Activated CD8-positive, alpha-beta memory T cell treated with anti-CD3 and anti-CD28 coated beads for 1 hour (primary cell): ENCODE measurements at places on chromosomes 7 and 10.

DNA sequence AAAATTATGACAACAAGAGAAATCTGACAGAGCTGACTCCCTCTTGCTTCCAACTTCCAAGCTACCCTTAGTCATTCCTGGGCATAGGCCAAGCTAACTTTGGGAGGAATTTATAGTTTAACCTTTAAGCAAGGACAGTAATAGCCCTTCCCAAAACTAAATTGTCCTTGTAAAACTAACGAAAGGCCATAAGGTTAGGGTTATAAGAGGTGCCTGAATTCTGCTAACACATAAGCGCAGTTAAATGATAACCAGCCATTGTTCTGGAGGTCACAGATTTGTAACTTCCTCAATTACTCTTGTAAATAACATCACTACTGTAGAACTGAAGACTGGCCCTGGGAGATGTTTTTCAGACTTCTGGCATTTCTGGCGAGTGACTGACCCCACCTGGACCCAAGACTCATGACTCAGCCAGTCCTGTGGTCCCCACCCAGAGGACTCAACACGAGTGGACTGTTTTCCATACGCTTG is 481.2 kb downstream of the KCNMA1 start:
- DNase-seq = no peak

DNA sequence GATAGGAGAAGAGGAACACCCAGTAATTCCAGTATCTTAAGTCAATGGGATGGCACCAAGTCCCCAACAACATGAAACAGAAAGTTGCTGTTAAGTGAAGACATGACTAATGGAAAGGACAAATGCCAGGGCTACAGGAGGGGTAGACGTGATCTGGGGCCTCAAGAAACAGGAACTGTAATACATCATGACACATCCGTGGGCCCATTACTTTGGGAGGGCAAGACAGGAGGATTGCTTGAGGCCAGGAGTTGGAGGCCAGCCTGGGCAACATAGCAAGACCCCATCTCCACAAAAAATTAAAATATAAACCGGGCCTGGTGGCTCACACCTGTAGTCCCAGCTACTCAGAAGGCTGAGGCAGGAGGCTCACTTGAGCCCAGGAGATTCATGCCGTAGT is 408.6 kb upstream of the PRKCQ start:
- DNase-seq = no peak

- DNase-seq = no peak
Observed at GRCh38 chr7:128710481-128710880, 28.7 kb upstream of the CALU start.

DNA sequence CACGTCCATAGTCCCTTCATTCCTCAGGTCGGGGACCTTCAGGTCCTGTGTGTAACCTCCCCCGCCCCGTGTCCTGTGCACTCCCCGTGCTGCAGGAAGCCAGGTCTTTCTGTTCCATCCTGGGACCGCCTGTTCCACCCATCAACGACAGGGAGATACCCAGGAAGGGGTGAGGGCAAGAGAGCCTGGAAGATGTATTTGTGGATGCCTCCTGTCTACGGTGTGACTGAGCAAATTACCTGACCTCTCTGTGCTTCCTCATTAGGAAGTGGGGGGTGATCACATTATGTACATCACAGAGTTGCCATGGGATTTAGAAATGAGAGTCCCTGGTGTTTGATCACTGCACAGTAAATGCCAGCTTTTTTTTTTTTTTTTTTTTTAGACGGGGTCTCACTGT is 46.3 kb downstream of the GRID2IP start:
- DNase-seq = no peak

- DNase-seq = no peak
Observed at GRCh38 chr7:55427800-55428199, 62.7 kb downstream of the LANCL2 start.

- no peak for DNase-seq
Observed at GRCh38 chr10:119608316-119609155, 11.8 kb upstream of the TIAL1 start.

DNA sequence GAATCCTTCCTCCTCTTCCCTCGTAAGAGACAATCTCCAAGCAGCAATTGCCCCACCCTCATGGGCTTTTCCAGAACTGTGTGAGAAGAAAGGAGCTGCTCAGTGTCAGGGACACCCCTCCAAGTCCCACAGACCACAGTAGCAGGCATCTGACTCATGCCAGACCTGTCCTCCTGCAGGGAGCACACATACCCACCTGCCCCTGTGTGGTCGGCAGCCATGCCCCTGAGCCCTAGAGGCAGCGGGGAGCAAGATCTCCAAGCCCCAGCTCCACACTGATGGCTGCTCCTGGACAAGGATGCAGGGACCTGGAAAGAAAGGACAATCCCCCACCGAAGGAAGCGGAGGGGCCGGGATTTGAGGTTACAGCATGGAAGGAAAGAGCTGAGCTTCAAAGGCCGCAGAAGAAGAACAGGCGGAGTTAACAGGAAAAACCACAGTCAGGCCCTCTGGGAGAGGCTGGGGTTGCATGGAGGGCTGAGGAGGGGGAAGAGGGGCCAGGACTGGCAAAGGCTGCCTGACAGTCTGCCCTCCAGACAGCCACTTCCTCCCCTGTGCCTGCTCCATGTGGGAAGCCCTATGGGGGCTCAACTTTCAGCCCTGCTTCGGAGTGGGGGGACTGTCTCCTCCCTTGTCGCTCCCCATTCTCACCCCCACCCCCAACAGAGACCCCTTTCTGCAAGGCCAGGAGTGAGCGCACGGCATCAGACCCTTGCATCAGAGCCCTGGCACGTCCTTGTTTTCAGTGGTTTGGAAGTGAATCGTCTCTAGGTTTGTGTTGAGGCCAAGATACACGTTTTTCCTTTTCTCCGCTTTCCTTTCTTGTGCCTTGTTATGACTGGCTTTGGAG is 46.8 kb downstream of the ASB13 start:
- no peak for DNase-seq

DNA sequence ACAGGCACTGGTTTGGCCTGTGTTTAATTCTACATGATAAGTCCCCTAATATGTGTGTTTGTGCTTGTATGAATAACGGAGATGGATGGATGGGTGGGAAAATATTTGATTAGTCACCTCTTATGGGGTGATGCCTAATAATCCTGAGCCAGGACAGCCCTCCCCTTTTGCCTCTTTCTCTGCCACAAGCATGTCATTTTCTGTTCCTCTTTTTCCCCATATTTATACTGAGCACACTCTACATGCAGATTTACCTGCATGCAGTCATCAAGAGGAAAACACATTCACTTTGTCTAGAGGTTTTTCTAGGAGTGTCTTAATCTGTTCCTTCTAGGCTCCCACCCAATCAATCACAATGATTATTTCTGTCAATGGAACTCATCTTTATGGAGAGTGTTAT is 111.6 kb upstream of the TBX20 start:
- DNase-seq = no peak

DNA sequence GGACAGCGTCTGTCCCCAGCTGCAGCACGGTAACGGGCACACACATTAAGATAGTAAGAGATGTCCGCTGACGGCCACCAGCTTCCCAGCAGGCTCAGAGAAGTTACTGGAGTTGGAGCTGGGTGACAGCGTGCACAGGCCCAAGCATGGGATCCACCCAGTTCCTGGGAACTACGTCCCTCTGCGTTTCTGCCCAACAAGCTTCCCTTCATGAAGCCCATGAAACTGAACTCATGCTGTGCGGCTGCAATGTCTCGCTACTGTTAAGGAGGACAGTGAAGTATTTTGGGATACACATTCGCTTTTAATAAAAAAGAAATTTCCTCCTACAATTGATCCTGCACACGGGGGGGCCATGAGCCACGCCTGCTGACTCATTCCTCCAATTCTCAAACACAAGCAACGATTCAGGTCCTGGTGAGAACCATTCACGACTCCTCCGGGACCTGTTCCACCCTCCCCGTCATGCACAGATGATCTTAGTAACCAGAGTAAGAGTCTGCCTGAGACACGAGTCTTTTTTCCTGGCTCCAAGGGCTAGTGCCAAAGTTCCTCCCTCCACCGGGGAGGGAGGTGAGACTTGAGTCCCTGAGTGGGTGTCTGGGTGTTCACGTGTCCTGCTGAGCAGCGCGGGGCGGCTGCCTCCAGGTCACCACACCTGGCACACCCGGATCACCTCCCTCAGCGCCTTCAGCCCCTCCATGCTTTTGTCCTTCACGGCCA is 2.6 kb downstream of the PSMG3 start:
- no peak for DNase-seq

GRCh38 chr7:2909471-2910039 is 65.4 kb upstream of the GNA12 start:
- no peak for DNase-seq
